ENCODE measurements at places on chromosomes 6 and 20.

DNA sequence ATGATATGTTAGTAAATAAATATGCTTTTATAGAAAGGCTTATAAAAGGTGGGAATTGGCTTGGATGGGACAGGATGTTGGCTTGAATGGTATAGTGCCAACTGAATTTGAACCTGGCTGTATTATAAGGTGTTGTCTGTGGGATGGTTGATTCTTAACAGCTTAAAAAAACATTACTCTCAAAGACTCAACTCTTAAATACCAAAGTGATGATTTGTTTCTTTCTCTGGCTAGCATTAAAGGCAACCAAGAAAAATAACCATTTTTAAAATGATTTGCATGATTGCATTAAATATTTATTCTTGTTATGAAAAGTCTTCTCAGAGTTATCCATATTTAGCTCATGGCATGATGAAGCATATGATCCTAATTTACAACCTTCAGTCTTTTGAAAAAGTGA, 216.2 kb downstream of the RIMS1 start:
- peak; percentile 15 for DNase-seq

- no peak for DNase-seq
Measured at GRCh38 chr6:43730634-43731033, 39.4 kb upstream of the VEGFA start.

GRCh38 chr20:40414843-40415615, 274.0 kb downstream of the MAFB start:
- DNase-seq: no peak

GRCh38 chr20:22918286-22918983, 116.7 kb upstream of the SSTR4 start:
- DNase-seq: no peak

GRCh38 chr6:34709386-34709785, 12.8 kb upstream of the ILRUN start:
- DNase-seq: peak; percentile 29

- DNase-seq: no peak
Measured at GRCh38 chr6:24818346-24818745, 19.6 kb upstream of the ARMH2 start.

- no peak for DNase-seq
Measured at GRCh38 chr20:5090191-5090590, 29.6 kb downstream of the PCNA start.

GRCh38 chr20:63538204-63539091, 1.3 kb upstream of the PTK6 start:
- DNase-seq: no peak

DNA sequence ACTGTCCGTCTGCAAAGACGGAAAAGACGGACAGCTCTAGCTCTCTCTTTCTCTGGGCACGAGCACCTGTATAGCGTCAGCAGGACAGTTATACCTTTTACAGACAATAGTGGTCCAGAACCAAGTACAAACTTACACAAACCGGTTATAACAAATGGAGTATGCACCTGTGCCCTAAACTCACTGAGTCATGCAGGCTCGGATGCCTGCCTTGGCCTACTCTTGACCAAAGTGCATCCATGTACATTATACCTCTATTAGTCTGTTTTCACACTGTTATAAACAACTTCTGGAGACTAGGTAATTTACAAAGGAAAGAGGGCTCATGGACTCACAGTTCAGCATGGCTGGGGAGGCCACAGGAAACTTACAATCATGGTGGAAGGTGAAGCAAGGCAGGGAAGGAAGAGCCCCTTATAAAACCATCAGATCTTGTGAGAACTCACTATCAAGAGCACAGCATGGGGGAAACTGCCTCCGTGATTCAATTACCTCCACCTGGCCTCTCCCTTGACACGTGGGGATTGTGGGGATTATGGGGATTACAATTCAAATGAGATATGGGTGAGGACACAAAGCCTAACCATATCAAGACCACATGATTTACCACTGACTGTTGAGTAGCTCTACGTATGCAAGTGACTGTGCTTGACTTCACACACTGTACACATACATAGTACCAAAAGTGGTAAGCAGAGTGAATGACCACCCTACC, 23.1 kb downstream of the MAN1A1 start:
- no peak for DNase-seq

GRCh38 chr20:48308232-48308781, 519.5 kb downstream of the PREX1 start:
- no peak for DNase-seq

GRCh38 chr20:58852543-58853271, at the start of gene GNAS:
Gene GNAS, plus strand, starts transcription at chr20:58852716.
- peak; percentile 50 for DNase-seq

DNA sequence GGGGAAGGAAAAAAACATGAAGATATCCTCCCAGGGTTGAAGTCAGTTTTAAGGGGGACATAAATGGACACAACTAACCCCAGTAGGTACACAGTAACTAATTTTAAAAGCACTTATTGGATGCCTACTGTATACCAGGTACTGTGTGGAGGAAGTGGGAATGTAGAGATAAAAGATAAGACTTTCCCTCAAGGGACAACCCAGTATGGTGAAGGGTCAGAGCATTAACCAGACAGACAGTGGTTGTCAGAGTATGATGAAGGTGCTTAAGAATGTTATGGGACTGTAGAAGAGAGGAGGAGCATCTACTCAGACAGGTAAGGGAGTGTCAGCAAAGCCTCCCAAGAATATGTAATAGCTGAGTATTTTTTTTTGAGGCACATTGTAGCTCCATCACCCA, 906 bp downstream of the ABCF1 start:
- DNase-seq: no peak

DNA sequence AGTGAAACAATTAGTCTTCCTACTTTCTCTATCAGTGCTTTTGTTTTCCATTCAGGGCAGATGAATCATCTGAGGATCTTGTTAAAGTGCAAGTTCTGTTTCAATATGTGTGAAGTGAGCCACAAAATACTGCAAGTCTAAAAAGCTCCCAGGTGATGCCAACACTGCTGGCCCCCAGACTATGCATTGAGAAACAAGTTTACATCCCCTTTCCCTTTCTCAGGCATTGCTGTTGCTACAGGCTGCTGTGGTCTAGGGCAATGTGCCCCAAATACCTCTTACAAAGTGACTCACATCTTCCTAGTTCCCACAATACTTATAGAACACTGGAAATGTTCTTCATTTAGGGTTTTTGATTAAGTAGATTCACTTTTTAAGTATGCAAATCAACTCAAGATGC, 31.8 kb downstream of the ABRACL start:
- DNase-seq: peak; percentile 88

DNA sequence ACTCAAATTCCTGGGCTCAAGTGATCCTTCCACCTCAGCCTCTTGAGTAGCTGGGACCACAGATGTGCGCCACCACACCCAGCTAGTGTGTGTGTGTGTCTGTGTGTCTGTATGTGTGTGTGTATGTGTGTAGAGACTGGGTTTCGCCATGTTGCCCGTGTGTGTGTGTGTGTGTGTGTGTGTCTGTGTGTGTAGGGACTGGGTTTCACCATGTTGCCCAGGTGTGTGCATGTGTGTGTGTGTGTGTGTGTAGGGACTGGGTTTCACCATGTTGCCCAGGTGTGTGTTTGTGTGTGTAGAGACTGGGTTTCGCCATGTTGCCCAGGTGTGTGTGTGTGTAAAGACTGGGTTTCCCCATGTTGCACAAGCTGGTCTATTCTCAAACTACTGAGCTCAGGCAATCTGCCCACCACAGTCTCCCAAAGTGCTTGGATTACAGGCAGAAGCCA, 28.3 kb downstream of the CDK5RAP1 start:
- DNase-seq: no peak

DNA sequence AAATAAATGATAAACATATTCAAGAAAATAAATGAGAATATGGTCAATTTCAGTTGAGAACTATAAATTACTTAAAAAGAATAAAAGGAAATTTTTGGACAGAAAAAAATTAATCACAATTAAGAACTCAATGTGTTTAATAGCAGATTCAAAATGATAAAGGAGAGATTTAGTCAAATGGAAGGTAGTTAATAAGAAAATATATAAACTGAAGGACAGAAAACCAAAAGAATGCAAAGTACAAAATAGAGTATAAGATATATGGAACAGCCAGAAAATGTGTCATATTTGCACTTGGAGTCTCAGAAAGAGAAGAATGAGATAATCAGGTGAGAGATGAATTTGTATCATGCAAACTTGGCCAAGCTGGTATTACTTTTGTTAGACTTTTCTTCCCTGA, 201.8 kb upstream of the ARID1B start:
- no peak for DNase-seq

GRCh38 chr20:25487306-25487705, 79.8 kb downstream of the GINS1 start:
- no peak for DNase-seq

- no peak for DNase-seq
Measured at GRCh38 chr6:44045672-44046015, 81.6 kb downstream of the MRPL14 start.

DNA sequence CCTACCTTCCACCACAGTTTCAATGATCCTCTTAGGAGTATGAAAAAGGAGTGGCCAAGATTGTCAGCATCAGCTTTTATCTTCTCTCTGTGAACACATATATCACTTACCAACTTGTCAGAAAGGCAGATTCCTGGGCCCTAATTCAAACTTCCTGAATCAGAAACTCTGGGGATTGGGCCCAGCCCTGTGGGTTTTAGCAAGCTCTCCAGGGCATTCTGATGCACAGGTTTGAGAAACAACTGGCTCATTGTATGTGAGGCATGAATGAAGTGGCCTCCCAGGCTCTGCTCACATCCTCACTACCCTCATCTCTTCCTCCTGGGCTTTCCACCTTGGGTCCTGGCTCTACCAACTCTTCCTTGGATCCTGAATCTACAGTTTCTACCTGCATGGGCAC, 13.2 kb upstream of the THBD start:
- no peak for DNase-seq

DNA sequence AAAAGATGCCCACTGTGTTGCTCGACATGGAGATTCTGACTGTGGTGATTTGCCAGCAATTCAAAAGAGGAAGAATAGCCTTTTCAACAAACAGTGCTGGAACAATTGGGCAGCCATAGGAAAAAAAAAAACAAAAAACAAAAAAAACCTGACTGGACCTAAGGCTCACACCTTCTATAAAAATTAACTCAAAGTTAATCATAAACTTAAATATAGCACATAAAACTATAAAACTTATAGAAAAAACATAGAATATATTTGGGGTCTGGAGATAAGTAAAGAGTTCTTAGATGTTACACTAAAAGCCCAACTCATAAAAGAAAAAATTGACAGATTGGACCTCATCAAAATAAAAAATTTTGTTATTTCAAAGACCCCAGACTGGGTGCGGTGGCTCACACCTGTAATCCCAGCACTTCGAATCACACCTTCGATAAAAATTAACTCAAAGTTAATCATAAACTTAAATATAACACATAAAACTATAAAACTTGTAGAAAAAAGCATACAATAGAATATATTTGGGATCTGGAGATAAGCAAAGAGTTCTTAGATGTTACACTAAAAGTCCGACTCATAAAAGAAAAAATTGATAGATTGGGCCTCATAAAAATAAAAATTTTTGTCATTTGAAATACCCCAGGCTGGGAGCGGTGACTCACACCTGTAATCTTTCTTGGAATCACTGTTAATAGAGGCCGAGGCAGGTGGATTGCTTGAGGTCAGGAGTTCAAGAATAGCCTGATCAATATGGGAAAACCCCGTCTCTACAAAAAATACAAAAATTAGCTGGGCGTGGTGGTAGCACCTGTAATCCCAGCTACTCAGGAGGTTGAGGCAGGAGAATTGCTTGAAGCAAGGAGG, 115.6 kb upstream of the FAM83B start:
- DNase-seq: no peak

DNA sequence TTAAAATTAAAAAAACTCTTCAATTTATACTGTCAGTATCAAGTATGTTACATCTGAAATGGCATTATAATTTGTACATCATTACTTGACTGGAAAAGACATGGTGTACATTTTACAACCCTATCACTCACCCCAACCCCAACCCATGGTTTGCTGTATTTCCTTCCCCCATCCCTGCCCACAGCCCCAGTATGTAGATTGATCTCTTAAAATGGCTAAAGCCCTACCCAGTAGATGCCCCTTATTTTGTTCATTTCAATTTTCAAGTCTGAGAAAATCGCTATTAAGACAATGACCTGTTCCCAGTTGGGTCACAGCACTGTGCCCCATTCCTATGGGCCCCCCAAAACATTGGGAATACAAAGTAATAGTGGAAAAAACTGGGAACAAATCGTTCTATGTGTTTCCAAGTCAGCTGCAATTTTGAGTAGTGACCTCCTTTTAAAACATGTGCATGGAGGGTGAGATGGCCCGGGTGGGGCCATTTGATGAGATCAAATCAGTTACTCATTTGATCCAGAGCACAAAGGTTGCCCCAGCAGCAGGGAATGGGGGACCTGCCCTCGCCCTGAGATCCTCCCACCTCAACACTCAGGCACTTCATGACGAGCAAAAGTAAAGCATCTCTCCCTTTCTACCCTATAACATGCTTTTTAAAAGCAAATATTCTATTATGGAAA, 13.3 kb downstream of the EZR start:
- no peak for DNase-seq

DNA sequence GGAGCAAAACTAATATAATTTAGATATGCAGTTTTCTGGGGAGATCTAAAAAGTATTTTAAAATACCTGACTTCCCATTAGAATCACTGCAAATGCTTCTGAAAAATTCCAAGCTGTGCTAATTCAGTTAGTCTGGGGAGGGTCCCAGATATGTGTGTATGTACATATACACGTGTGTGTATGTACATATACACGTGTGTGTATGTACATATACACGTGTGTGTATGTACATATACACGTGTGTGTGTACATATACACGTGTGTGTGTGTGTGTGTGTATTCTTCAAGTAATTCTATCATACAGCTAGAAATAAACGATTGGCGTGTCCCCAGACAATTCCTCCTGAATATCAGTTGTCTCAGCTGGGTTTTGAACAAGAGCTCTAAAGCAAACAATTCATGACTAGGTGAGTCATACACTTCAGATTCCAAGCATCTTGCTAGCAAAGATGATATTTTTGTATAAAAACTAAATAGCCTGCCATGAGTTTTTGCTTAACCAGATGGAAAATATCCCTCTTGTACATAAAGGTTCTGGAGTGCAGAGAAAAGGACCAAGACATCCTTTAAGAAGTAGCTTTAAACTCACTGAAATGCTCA, 58.2 kb downstream of the SPACA1 start:
- DNase-seq: peak; percentile 15

GRCh38 chr6:9620263-9620662, 794.6 kb downstream of the TFAP2A start:
- DNase-seq: peak; percentile 16

- no peak for DNase-seq
Measured at GRCh38 chr6:5442916-5443315, 181.6 kb downstream of the FARS2 start.

Data from astrocyte of the spinal cord (primary cell).